ENCODE measurements at places on chromosomes 6 and 20.

DNA sequence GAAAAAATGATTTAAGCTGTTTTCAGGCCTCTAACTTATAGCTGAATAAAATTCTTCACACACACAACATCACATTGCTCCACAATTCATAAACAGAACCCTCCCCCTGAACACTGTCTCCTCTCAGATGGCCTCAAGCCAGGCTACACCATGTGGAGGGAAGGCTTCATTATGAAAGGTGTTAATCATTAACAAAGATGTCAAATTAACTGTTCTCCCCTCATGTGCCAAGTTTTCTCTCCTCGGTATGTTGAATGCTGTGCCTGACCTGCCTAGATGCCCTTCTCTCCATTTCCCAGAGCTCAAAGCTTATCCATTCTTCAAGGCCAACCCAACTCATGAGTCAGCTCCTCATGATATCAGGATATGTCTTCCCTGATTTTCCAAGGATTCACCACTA, 210.4 kb downstream of the GMDS start:
- no peak for DNase-seq

DNA sequence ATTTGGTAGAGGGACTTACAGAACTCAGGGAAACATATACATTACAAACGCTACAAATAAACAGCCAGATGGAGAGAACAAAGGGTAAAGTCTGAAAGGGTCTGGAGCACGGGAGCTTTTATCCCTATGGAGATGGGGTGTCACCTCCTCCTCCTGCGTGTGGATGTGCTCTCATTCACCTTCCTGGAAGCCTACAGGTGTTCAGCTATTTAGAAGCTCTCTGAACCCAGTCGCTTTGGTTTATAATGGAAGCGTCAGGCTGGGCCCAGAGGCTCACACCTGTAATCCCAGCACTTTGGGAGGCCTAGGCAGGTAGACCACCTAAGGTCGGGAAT, 17.7 kb upstream of the ITCH start:
- no peak for DNase-seq

- DNase-seq, result no peak
These were observed 89.8 kb upstream of the DST start for GRCh38 chr6:56732517-56732916.

- no peak for DNase-seq
These were observed 88.7 kb upstream of the NAA20 start for GRCh38 chr20:19928328-19929011.

- no peak for DNase-seq
These were observed 60.9 kb downstream of the GFRAL start for GRCh38 chr6:55388211-55388610.

- DNase-seq, result no peak
These were observed 223.2 kb downstream of the SYNDIG1 start for GRCh38 chr20:24692446-24693200.

DNA sequence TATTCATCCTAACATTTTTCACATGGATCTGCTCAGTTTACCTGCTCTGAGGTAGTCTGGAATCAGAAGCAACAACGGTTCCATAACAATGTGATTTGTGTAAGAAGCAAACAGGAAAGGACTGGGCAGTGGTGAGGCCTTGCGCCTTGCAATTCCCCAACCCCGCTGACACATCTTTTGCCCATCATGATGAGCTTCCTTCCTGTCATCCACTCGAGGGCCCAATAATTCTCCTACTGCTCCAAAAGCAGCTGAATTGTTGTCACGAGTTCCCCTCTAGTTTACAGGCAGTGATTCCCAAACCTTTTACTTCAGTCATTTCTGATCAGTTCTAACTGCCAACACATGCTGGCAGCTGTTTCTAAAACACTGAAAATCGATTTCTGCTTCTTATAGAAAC, 22.9 kb downstream of the STX7 start:
- no peak for DNase-seq

DNA sequence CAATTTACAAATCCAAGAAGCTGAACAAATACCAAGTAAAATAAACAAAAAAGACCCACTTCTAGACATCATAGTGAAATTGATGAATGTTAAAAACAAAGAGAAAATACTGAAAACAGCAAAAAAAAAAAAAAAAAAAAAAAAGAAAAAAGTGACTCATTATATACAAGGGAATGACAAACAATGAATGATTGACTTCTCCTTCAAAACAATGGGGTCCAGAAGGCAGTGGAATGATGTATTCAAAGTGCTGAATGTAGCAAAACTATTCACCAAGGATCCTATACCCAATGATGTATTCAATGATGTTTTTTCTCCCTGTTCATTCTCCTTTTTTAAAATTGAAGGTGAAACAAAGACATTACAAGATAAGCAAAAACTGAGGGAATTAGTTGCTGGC, 650.0 kb downstream of the UTRN start:
- no peak for DNase-seq

- DNase-seq, result no peak
These were observed 21.6 kb downstream of the NRSN1 start for GRCh38 chr6:24147511-24148153.

DNA sequence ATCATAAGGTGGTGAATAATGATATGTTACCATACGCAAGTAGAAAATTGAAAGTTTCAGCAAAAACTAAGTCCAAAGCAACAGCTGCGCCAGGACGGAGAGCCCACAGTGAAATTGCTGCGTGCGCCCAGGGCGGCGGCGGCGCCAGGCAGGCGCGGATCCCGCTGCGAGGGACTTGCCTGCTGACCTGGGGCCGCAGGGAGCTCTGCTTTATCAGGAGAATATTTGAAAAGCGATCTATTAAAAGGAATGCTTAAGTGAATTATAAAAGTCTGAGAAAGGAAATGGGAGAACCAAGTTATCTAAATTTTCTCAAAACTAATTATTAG, 85.4 kb downstream of the THBS2 start:
- DNase-seq, result no peak

- DNase-seq, result no peak
These were observed 10.5 kb downstream of the PLN start for GRCh38 chr6:118558464-118559217.

- no peak for DNase-seq
These were observed 184.1 kb upstream of the GMDS start for GRCh38 chr6:2429460-2429859.

DNA sequence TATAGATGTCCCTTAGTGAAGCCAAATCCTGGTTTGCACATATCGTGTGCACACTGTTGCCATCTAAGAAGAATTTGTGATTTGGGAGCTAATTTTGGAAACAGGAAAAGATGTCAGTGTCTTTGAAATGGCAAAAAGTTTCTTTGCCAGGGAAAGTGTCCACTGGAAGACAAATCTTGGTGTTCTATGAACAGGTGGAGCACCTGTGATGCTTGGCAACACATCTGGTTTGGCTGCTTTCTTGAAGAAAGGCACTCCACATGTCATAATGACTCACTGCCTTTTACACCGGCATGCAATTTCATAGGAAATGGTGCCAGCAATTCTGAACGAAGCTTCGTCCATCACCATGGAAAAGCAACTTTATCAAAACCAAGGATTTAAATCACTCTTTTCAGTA, 1040.0 kb upstream of the MAP3K7 start:
- DNase-seq, result no peak

DNA sequence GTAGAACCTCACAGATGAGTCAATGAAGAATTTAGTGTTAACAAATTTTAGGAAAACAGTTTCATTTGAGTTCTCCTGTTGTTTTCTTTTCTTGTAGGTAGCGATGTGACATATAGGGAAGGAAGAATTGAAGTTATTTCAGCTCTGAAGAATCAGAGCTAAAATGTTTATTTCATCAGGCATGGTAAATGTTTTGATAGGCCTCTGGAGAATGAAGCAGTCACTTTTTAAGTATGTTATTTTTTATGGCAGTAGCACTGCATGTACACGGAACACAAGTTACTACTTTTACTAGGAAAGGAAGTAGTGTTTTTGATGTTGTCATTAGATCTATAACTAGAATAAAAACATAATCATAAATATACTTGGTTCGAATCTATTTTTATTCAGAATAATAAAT, 1357.3 kb upstream of the CITED2 start:
- DNase-seq, result no peak

GRCh38 chr20:57651881-57652605, 31.8 kb upstream of the ZBP1 start:
- DNase-seq, result peak; percentile 9

DNA sequence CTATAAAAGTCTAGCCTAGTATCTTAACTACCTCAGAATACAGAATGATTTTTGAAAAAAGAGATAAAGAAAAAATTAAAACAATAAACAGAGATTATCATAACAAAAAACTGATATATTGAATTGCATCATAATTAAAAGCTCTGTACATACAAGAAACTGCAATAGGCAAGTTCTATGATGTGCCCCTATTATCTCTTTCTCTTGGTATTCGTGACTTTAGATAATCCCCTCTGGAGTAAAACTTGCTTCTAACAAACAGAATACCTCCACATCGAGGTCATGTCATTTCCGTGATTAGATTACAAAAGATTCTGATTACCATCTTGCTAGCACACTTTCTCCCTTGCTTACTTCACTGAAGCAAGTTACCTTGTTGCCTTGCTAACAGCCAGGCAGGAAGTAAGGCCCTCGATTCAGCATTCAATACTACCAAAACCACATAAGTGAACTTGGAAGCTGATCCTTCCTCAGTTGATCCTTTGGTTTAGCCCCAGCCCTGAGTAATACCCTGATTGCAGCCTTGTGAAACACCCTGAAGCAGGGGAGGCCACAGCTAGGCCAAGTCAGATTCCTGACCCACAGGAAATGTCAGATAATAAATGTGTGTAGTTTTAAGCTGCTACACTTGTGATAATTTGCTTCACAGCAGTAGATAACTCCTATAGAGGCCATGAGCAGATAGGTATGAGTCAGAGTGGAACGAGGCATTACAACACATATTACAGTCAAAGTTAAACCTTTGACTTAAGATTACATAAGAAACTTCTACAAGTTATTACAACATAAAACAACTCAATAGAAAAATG, 53.7 kb upstream of the TMX4 start:
- no peak for DNase-seq

DNA sequence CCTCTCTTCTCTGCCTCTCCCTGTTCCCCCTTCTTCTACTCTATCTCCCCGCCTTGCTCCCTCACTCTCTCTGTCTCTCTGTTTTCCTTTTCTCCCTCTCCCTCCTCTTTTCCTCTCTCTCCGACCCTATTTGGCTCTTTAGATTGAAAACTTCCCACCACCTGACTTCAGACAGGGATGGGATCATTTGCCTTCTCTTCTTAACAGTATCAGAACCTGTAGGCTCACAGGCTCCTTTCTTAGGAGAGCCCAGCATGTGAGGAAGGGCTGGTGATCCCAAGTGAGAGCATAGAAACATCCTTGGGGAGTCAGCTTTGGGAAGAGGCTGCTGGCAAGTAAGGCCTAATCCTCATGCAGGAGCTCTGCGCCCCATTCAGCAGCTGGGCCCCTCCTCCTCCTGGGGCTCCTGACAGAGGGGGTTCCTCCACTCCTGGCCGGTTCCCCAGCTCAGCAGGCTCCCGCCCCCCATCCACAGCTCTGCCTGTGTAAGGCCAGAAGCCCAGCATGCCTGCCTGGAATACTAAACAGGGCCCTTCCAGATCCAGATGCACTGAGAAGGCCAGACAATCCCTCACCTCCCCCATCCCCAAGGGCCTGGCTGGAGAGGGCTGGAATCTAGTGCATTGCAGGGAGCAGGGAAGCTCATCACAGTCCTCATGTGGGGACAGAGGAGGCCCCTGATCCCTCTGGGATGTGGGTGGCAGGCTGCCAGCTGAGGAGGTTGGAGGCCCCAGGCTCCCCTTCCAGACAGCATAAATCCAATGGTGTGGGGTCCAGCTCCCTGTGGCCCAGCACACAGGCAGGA, 93.4 kb downstream of the PTPRT start:
- no peak for DNase-seq

- DNase-seq, result no peak
These were observed 75.1 kb upstream of the B3GAT2 start for GRCh38 chr6:71031912-71032311.

GRCh38 chr6:142883011-142883410, 62.0 kb downstream of the HIVEP2 start:
- no peak for DNase-seq

DNA sequence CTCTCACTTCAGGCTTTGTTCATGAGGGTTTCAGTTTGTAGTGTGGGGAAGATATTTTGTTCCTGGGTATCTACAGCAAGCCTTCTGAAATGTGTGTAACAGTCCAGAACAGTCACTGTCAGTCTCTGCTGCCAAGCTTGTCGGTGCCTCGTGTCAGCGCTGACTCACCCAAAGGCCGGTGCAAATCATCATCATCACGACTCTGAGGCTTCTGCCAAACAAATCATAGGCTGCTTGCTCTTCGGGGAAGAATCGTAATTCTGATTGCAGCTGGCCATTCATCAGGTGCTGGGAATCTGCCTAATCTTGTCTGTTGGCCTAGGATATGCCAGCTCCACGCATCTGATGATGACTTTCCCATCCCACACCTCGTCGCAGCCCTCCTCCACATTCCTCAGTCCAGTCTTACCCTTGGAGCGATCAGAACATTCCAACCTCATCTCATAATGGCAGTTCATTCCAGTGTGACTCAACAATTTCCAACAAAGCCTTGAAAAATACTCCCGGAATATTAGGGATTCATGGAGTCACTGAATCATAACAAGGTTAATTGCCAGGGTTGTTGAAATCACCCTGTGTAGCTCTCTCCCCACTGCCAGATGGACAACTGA, 40.9 kb downstream of the ALDH8A1 start:
- no peak for DNase-seq

DNA sequence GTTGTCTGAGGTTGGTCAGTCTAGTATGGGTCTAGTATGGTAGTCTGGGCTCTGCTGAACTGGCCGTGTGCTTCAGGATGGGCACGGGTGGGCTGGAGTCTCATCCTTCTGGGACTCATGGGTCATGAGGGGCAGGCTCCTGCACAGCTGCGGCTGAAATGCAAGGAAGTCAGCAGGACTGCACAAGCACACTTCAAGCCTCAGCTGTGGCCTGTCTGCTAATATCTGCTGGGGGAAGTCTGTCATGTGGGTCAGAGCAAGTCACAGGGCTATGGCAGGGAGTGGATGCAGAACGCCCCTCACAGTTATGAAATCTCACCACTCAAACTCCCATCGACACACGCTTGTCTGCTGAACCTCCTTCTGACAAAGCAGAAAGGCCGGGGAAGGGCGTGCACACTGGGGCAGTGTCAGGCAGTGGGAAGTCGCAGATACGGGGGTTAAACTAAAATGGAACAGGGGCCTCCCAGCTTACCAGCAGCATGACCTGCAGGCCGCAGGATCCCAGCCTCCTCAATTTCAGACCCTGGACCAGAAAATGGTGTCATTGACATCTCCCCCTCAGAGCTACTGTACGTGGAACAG, 229.5 kb downstream of the SMOC2 start:
- no peak for DNase-seq
